ENCODE measurements at places on chromosomes 5 and 9. TPM values are rescaled to one million over a fixed set of nuclear protein-coding genes. Genes with fewer than 3 reads are reported as not detected.

Gene ITK
- total RNA-seq: 237 TPM

Gene EIF4E1B
- total RNA-seq: not detected

Gene SPATA6L
- total RNA-seq: not detected

Gene CER1
- not detected for total RNA-seq

Gene GLT6D1
- not detected for total RNA-seq

Gene ADGRD2
- not detected for total RNA-seq

Gene PNPLA7
- total RNA-seq: 1.2 TPM

Gene SMIM32
- not detected for total RNA-seq
